ENCODE measurements at places on chromosomes 3 and 15. TPM values are rescaled to one million over a fixed set of nuclear protein-coding genes. Genes with fewer than 3 reads are reported as not detected.
A peak's percentile ranks its signal among the peaks of the same experiment; 100 is the strongest.

DNA sequence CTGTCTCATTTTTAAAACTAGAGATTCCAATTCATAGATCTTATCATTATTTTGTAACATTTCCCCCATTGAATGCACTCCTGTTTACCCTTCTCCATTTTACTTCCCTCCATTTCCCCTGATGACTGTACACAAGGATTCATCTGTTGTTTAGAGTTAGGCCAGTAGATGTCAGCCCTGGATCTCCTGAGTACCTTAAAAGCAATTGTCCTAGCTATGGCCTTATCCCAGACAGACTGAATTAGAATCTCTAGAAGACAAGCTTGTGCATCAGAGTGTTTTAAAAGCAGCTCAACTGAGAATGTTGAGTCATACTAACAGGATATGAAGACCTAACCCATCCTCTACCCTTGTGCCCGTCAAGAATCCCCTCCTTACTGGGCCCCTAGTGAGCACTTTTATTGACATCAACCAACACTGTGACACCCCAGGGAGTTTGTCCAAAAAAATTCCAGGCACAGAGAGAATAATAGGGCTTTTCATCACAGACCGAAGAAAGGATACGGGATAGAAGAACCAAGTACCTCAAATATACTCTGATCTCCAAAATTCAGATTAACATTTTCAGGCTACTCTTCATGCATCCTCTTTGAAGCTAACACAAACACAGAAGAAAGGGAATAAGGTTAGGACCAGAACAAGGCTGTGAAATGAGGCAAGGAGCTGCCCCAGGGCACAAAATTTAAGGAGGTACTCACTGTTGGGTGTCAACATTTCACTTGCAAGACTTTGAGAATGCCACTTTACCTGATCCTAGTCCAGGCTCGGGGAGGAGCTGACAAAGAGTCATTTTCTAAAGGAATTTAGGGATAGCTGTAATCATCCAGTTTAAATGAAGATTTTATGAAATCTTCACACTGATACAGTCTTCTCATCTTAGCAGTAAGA, 17.1 kb downstream of the ZBED2 start:
- no peak for DNase-seq

DNA sequence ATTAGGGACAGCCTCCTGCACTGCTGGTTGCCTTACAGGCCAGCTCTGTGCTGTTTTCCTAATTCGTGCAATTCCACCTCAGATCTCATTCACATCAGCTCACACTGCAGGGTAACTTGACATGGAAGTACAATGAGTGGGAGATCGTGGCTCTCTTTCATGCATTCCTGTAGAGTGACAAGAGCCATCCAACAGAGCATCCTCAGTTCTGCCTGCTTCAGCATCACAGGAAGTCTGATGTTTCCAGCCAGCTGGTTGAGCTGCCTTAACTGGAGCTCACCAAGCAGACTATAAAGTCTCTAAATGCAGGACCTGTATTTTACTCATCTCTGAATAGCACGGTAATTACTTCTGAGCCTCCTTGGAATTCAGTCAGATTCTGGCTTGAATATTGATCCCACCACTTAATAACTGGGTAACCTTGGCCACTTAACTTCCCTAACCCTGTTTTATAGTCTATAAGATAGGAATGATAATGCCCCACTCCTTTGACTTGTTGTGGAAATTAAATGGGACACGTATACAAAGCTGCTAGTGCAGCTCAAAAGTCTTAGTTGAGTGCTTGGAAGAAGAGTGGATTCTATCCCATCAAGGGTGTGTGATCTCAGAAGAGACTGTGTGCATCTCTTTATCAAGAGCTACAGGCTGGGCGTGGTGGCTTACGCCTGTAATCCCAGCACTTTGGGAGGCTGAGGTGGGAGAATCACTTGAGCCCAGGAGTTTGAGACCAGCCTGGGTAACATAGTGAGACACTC, 1.4 kb upstream of the DIS3L start:
- DNase-seq: no peak

- no peak for DNase-seq
These were observed 45.7 kb downstream of the CHSY1 start for GRCh38 chr15:101206176-101206591.

DNA sequence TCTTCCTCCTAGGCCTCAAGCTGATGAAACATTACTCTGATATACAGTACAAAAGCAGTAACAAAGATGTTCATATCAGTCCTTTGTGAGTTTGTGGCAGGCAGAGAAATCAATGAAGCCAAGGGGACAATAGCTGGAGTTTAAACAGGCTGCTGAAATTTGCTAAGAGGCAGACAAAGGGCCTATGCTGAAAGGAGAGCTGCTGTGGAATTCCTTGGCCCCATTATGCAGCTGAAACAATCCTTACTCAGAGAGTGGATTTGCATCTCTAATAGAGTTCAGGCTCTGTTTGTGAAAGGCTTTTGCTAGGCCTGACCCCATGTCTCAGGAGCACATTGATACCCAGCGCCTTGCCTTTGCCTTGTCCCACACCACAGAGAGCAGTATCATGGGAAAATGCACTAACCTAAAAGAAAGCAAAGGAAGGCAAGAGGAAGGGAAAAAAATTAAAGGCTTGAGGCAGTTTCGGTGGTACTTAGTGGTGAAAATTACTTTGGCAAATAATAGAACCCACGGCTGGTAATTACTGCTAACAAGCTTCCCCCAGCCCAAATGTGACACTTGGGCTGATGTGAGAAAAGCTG, 195.0 kb upstream of the EPHA3 start:
- DNase-seq: no peak

- no peak for DNase-seq
These were observed 59.0 kb downstream of the PRKAR2A start for GRCh38 chr3:48788544-48789162.

DNA sequence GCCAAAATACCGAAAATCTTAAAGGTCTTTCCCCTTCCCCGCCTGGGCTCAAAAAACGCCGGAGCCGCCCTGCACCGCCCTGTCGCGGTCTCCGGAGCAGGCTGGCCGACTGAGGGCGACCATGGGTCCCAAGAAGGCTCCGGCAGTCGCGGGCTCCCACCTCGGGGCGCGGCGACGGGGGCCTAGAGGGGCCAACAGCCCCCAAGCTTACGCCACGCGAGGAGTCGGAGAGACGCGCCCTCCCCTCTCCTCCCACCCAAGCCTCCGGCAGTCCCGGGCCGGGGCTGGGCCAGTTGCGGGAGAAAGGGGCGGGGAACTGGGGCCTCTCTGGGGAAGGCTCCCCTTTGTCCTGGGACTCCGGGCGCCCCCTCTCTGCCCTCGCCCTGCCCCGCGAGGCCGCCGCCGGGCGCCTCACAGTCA, 69.2 kb downstream of the GOLGA8B start:
- peak; percentile 23 for DNase-seq

GRCh38 chr3:73018790-73019441, 22.3 kb downstream of the PPP4R2 start:
- no peak for DNase-seq

DNA sequence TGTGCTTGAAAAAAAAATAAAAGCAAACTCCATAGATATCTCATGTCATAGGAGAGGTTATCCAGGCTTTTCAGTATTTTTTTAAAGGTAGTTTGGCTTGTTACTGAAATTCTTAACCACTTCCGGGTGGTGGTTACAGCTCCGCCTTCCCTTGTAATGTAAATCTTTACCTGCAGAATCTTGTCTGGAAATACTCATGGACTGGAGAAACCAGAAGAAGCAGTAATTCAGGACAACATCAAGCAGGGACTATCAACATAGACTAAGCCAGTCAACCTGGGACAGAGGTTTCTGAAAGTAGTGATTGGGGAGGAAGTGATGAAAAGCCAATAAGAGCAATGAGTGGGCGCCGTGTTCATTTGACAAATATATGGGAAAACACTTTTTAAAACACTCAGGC, 78.9 kb upstream of the SKOR1 start:
- no peak for DNase-seq

DNA sequence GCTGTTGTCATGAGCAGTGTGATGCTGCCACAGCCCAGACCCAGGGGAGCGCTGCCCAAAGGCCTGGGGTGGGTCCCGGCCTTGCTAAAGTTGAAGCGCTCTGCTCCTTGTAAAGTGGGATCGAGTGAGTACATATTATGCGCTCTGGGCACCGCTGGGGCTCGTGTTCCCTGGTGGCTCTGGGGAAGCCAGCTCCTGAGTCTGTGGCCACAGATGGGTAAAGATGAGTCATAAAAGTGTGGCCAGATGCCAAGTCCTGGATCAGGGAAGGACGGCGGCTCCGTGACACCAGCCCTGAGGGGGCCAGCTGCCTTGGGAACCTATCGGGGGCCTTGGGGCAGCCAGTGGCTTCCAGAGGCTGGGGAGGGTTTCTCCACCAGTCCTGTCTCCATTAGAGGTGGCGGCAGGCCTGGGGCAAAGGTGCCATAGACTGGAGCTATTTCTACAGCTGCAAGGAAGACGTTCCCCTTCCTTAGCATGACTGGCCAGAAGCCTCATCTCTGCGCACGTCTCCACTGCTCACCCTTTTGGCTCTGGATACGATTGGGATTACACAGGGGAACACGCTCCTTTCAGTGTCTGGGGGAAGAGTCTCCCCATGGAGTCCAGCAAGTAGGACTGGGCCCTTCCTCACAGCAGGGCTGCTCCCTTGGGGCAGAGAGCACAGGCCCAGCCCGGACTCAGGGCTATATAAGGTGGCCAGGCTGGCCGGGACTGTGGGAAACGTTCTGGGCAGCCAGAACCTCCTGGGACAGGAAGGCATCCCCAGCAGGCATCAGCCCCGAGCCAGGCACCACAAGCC, 1.2 kb upstream of the ITIH4 start:
- DNase-seq: peak; percentile 67

- no peak for DNase-seq
These were observed 6.1 kb downstream of the GRAMD1C start for GRCh38 chr3:113844622-113845222.

GRCh38 chr3:2944628-2945027, 165.5 kb downstream of the IL5RA start:
- no peak for DNase-seq

DNA sequence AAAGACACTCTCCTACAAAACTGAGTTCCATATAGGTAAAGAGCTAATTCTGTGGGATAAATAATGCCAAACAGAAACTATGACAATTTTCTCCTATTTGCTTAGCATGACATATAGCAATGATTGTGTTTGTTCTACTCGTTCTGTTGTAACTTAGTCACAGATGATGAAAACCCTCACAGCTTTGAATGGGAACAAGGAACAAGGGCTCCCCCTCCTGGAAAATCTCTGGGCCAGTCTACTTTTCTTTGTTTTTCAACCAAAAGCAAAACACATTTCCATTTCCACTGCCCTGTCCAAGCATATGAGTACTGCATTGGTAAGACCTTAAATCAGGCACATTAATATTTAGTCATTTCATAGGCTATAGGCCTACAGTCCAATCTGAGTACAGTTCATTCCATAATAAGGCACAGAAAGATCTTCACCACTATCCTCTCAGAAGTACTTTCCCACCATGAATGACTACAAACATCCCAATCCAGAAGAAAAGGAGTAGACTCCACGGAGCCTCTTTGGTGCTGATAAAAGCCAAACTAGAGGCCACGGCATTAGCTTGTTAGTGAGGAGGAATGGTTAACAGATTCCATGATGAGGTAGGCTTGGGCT, 67.1 kb downstream of the ATP8B4 start:
- DNase-seq: peak; percentile 60

GRCh38 chr15:68154923-68155559, 50.1 kb downstream of the CALML4 start:
- peak; percentile 33 for DNase-seq

DNA sequence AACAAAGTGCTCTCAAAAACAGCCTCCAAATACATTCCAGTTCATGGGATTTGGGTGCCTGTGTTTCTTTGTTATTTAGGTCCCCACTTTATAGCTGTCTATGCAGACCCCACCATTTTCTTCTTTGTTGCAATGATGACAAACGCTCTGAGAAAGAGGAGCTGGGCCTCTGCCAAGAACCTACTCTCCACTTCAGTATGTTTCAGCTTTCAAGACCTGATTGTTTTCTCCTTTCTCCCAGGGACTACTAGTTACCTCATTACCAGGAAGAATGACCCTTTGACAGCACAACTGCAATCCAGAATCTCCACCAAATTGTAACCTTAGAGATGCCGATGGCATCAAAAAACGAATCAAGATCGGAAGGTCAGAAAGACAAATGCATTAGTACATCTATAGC, 236.8 kb downstream of the MEIS2 start:
- no peak for DNase-seq

GRCh38 chr15:54810496-54810895, 386.2 kb downstream of the RSL24D1 start:
- no peak for DNase-seq

DNA sequence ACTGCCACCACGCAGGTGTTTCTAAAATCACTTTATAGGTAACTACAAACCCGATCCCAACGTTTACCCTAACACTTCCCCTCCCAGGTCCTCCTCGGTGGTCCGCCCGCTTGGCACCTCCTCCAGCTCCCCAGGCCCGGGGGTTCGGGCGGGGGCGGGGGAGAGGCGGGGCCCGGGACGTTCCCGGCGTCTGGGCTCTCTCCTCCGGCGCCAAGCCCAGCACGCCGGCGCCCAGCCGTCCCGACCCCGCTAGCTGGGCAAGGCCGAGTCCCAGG, 562 bp downstream of the CGGBP1 start:
- no peak for DNase-seq

- DNase-seq: no peak
These were observed 288.9 kb downstream of the EDEM1 start for GRCh38 chr3:5476403-5476802.

- DNase-seq: no peak
These were observed 13.4 kb upstream of the RTP3 start for GRCh38 chr3:46484388-46484787.

DNA sequence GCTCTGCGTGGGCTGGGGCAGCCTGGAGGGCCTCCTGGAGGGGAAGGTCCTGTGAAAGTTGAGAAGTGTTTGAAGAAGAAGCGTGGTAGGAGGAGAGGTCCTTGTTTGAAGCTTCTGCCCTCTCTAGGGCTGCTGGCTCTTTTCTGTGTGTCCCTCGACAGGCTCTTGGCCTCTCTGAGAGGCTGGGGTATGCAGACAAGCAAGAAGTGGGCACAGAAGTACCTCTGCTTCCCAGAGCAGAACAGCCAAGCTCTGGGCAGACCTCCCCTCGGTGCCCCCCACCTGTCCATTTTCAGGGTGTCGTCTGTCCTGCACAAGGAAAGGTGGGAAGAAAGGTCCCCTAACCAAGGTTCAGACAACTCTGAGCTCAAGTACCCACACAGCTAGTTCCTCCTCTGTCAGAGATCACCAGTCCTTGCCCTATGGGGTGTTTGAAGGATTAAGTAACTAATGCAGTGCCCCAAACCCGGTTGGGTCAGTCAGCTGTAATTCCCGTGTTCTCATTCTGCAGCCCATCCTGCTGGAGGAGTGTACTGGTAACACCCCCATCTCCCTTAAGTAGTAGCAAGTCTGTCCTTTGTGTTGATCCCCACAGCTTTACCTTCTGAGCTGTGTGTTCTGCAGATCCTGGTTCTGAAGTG, 6.3 kb downstream of the CSK start:
- no peak for DNase-seq

GRCh38 chr3:108728105-108728504, 29.1 kb downstream of the RETNLB start:
- DNase-seq: no peak

Gene CCDC54
- total RNA-seq: not detected

Gene MNS1
- total RNA-seq: 4.6 TPM

Gene ICE2
- total RNA-seq: 24.6 TPM

Gene NKTR
- 170 TPM for total RNA-seq

Gene TMIE
- total RNA-seq: 1.6 TPM

Gene FANCD2OS
- not detected for total RNA-seq

Gene CPNE4
- not detected for total RNA-seq

Data from uterus (tissue), 4 donors.